ENCODE measurements at places on chromosomes 5 and 9.

- DNase-seq: no peak
Observed at GRCh38 chr9:97324954-97325353, 17.5 kb downstream of the CCDC180 start.

- peak; percentile 82 for DNase-seq
Observed at GRCh38 chr5:180784497-180785097, 18.0 kb downstream of the MGAT1 start.

- DNase-seq: no peak
Observed at GRCh38 chr9:88745276-88746001, 210.5 kb downstream of the NXNL2 start.

DNA sequence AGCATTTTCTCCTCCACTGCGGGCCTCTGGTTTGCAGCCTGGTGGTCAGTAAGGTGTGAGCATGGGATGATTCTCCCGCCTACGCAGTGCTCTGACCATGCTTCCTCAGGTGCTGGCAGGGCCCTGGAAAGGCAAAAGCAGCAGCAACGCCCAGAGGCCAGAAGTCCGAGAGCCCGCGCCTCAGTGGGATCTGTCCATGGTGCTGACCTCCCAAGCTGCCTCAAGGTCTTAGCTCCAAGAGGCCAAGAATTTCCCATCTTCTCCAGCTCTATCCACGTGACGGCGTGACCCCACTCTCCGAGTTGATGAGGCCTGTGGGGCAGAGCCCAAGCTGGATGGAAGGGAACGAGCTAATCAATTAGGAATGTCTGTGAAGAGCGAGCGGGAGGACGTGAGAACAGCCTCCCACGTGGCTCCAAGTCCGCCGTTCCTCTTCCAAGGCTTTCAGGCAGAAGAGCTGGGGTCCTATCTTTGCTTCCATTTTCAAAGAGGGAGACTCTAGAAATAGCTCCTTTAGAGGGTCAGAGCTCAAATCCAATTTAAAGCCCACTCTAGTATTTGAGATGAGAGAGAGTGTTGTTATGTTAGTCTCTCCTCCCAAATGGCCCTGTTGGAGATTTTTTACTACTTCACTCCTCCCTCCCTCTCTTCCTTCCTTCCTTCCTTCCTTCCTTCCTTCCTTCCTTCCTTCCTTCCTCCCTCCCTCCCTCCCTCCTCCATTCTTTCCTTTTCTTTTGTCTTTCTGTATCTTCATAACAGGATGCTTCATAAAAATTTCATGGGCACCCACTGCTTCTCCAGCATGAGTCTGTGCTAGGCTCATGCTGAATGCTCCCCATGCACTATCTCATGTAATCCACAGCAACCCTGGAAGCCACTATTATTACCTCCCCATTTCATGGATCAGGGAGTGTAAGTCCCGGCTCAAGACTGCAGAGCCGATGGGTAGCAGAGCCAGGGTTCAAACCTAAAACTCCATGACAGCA is 69.3 kb downstream of the OLFM1 start:
- DNase-seq: peak; percentile 1

DNA sequence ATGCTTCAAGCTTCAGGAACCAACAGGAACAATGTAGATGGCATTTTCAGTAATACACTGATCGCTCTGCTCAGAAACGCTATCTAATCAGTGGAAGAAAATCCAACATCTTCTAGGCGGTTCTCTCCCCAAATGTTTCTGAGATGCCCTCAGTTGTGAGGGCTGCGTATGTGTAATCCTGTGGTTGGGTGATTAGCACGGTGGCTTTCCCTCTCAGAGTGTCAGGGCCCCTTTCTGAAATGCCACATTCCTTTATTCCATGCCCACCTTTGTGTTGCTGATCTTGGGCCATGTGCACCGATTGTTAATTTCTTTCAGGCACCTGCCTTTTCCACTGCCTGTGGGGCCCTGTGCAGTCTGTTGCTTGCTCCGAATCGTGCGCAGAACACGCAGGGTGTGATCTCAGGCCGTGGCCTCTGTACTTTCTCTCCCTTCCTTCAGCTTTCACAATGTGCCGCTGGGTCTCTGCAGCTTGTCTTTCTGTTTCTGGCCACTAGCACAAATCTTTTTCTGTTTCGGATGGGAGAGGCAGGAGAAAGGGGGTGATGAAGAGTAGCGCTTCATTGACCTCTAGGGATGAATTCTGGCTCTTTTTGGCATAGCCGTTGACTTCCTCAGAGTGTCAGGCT is 324.0 kb downstream of the PARP8 start:
- DNase-seq: no peak

Data from LHCN-M2 (cell line).